ENCODE measurements at places on chromosomes 4 and X.

DNA sequence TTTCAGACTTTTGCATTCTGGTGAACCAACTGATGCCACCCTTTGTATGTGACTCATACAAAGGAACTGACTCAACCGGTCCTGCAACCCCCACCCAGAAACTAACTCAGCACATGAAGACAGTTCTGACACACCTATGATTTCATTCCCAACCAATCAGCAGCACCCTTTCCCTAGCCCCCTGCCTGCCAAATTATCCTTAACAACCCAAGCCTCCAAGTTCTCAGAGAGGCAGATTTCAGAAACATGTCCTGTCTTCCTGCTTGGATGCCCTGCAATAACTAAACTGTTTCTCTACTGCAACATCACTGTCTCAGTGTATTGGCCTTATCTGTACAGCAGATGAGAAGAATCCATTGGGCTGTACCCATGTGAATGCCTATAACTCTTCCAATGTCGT, 284.7 kb downstream of the CAMK2D start:
- no peak for DNase-seq

DNA sequence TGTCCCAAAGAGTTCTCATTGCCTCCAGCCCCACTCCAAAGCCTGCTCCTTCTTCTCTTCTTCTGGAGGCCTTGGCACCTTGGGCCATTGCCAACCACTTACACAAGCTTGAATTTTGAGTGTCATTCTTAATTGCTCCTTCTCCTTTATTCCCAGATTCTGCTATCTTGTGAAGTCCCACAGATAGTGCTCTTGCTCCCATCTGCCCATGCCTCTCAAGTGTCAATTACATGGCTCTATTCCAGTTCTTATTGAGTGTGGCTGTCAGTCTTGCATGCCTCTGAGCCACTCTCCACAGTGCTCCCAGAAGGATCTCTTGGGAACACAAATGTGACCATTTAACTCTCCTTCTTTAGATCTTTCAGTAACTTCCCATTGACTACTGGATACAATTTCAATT, 117.3 kb upstream of the SFRP2 start:
- DNase-seq: no peak

DNA sequence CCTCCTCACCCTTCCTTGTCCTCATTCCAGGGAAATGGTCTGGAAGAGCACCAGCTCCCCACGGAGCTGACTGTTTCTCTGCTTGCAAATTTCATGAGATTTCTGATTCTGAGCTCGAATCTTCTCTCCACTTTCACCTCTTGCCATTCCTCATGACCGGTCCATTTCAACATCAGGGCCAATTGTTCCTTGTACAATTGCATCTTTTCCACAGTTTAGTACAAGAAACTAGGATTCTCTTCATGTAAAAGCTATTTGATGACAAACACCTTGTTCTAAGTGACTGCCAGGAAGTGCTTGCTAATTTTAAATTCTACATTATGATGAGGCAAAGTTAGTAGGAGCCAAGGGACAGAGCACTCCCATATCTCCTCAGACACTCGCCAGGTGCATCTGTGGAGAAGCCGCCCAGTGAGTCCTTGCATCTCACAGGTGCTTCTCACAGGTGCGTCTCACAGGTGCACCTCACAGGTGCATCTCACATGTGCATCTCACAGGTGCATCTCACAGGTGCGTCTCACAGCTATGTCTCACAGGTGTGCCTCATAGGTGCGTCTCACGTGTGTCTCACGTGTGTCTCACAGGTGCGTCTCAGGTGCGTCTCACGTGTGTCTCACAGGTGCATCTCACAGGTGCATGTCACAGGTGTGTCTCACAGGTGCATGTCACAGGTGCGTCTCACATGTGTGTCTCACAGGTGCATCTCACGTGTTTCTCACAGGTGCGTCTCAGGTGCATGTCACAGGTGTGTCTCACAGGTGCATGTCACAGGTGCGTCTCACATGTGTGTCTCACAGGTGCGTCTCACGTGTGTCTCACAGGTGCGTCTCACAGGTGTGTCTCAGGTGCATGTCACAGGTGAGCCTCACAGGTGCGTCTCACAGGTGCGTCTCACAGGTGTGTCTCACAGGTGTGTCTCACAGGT, 3.0 kb upstream of the PDE6B start:
- DNase-seq: peak; percentile 7

DNA sequence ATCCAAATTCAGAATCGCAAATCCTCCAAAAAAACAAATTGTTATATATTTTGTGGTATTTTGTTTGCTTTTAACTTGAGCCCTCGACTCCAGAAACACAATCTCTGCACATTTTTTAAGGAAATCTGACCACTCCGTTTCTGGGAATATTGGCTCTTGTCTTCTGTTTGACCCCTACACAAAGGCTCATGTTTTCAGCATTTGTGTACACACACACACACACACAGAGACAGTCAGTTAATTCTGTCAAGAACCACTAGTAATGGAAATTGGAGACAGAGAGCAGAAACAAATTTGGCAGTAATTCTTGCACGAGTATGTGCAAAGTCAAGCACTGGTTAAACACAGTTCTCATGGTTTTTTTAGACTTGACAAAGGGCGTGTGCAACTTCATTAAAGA, 115.4 kb downstream of the AFAP1 start:
- DNase-seq: no peak

DNA sequence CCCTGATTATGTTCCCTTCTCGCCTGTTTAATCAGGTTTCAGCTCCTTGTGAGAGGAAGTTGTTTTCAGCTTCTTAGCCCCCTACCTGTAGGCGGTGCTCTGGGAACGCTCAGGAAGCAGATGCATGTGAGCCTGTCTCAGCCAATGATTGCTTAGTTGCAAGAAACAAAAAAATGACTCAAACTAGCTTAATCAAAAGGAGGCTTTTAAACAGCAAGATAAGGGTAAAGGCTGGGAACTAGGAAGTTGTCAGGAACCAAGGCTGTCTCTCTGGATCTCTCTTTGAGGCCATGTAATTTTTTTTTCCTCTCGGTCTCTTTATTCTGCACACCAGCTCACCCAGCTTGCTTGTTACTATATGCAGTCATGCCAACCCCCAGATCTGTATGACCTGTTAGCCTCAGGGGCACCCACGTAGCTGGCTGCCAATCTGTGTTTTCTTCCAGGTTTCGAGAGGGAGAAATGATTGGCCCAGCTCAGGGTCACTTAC, 109.1 kb downstream of the PTTG2 start:
- peak; percentile 94 for DNase-seq

GRCh38 chr4:97867557-97868091, 275.7 kb downstream of the STPG2 start:
- peak; percentile 0 for DNase-seq

DNA sequence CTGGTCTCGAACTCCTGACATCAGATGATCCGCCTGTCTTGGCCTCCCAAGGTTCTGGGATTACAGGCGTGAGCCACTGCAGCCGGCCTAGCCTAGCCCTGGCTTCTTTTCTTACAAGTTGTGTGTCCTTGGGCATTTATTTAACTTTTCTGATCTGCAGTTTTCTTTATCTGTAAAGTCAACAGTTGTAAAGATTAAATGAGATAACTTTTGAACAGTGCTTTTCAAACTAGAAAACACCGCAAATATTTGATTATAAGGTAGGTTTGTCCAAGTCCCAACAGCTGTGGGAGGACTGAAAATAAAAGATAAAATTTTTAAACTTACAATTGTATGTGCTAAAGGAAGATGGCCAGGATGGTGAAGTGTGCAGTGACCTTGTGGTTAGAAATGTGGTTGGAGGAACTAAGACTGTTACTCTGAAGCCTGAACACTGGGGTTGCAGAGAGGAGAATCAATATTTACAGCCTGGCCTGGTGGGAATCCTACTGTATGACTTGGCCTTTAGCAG, 44.8 kb downstream of the GSX2 start:
- DNase-seq: no peak

DNA sequence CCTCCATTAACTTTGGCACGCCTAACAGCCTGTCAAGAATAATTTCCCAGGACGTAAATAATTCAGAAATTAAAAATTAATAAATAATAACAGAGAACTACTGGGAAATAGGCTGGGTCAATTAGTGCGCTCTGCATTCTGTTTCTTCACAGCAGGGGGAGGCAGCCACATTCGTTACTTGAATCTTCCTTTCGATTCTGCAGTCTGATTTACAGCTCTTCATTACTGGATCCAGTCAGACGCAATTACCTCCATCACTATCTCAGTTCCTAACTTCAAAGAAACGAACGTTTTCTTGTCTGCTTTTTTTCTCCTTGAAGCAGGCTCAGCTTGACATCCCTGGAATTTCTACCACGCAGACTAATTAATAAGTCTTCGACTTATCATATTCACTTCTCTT, 9.0 kb upstream of the RPL34 start:
- DNase-seq: peak; percentile 63

- DNase-seq: no peak
Observed at GRCh38 chr4:112956484-112956896, 93.0 kb upstream of the ANK2 start.

- peak; percentile 28 for DNase-seq
Observed at GRCh38 chrX:13649838-13650237, 3.1 kb upstream of the TCEANC start.

DNA sequence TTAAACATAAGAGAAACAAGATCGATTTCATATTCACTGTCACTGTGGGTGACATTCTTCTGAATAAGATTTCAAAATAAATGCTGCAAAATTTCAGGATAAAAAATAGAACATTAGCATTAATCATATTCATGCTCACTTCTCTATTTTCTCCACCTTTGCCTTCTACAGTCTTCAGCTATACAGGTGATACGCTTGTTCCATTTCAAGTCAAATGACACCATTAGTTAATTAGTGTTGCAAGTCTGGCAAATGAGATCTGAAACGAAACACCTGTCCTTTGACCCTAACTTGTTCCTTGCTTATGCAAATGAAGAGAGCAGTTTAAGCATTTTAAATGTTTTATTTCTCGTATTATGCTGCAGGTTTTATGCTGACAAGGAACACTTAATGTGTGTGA, 667.5 kb upstream of the MAGEB2 start:
- DNase-seq: no peak

- no peak for DNase-seq
Observed at GRCh38 chrX:112645774-112646173, 34.0 kb downstream of the LHFPL1 start.

DNA sequence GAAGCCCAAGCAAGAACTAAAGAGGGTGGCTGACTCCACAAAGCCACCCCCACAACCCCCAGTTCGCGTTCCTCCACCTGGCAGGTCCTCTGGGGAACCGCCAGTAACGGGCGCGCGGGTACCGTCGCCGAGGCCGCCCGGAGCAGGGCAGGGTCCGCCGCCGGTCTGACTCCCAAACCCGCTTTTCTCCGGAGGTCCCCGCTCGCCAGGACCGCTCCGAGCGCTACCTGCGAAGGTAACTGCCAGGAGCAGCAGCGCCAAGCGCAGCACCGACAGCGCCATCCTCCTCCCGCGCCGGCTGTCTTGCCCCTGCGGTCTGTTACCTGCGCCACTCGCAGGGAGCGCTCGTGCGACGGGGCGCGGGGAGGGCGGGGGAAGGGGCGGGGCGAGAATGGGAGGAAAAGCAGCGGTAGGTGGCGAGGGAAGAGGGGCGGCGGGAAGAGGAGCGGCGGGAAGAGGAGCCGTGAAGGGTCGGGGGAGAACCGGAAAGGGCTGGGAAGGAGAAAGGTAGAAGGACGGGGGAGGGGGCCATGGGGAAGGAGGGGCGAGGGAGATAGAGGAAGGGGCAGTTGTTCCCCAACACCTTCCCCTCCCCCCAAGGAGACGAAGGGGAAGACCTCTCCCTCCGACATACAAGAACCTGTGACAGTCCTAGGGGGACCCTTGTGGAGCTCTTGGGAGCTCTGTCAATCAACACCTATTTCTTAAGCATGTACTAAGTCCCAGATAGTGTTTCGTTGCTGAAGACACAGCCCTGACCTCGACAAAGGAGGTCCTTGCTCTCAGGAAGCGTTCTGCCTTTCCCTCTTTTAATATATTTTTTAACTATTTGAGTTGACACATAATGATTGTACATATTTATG, at the start of gene SPINK2:
TSS of gene SPINK2 (minus strand) at position 321 of the 863 bp plus-strand sequence. CDS start at position 282, 39 bp downstream.
- DNase-seq: no peak

DNA sequence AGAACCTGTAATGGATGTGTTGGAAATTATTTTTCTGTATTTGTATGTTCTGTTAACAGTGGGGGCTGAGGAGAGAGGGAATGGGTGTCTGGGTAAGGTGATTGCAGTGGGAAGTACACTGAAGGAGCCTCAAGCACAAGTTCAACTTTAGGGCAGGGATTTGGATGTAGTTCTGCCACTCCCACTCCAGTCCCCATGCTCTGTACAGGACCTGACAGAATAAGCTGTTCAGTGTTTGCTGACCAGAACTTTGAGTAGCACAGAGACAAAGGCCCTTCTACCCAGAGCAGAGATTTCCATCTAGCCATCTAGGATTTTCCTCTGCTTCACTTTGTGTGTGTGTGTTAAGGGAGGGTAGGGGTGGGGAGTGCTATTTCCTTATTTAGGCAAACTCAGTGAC, 49.2 kb downstream of the VSIG4 start:
- no peak for DNase-seq

- no peak for DNase-seq
Observed at GRCh38 chr4:86329431-86329830, 30.4 kb downstream of the MAPK10 start.

- no peak for DNase-seq
Observed at GRCh38 chr4:76637712-76638361, 202.8 kb downstream of the SHROOM3 start.

DNA sequence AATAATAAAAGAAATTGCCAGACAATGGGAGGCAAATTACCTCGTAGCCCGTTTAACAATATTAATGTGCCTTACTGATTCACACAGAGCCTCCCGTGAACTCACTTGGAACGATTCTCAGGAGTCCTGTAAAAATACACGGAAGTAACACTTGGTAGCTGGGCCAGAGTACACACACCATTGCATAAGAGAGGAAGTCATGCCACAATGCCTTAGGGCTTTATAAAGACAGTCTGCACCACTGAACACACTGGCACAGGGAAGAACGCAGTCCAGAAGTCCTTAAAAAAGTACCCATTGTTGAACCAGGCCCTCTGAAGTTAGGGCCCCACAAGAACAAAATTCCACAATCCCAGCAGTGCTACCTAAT, 15.1 kb downstream of the SLC2A9 start:
- peak; percentile 77 for DNase-seq

- no peak for DNase-seq
Observed at GRCh38 chr4:144801731-144802130, 155.8 kb downstream of the HHIP start.

DNA sequence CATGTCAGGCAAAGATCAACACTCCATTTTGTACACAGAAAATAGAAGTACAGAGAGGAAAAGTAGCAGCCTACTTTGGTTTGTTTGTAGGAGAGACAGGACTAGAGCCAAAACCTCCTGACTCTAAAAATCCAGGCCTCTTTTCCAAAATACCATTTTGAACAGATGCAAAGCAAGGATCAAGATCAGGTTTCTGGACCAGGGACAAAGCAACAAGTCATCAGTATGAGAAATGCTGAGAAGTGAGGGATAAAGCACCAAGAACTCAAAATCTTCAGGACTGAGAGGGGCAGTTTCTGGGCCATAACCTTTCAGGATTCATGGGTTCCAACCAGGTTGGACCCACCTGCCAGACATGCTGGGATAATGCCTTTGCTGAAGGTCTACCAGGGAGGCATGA, 36.6 kb upstream of the MBTPS2 start:
- DNase-seq: no peak
